Stimulated activated CD4-positive, alpha-beta T cell treated with anti-CD3 and anti-CD28 coated beads, Interleukin-1b, Interleukin-23, amount 100 ng/mL, for 24 hours (primary cell): ENCODE measurements at places on chromosomes 13 and 19.

GRCh38 chr13:114077933-114078325, 54.5 kb downstream of the RASA3 start:
- no peak for DNase-seq

GRCh38 chr19:11410682-11411081, 8.4 kb downstream of the RGL3 start:
- no peak for DNase-seq

DNA sequence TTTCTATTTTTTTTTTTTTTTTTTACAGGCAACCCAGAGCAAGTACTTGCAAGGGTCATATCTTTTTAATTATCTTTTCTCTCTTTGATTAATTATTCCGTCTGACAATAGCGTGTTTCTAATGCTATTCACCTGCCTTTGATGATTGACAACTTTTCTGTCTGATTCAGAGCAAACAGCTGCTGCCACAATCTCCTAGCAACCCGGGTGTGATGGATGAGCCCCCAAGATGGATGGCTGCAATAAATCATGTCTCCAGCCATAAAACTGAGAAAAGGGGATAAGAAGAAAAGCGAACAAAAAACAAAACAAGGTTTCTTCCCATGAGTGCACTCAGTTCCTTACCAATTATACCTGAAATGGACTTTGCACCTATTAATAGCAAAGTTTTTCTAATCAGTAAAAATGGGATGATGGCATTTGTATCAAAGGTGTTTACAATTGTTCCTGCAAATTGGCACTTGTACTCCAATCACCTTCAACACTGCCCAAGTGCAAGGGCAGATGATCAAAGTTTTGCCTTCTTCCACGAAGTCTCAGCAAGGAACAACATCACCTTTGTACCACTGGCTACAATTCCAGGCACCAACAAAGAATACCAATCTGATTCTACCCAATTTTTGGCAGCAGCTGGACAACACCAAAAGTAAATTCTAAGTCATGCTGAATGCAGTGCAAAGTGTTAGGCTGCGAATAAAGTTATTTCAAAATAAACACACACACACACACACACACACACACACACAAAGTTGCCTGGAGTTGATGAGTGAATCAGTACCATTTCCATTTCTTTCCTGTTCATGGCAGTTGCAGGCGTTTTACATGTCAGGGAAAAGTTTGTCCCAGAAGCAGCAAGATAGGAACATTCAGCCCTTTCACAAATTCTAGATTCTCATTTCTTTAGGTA, 12.0 kb downstream of the TSHZ3 start:
- DNase-seq = no peak

DNA sequence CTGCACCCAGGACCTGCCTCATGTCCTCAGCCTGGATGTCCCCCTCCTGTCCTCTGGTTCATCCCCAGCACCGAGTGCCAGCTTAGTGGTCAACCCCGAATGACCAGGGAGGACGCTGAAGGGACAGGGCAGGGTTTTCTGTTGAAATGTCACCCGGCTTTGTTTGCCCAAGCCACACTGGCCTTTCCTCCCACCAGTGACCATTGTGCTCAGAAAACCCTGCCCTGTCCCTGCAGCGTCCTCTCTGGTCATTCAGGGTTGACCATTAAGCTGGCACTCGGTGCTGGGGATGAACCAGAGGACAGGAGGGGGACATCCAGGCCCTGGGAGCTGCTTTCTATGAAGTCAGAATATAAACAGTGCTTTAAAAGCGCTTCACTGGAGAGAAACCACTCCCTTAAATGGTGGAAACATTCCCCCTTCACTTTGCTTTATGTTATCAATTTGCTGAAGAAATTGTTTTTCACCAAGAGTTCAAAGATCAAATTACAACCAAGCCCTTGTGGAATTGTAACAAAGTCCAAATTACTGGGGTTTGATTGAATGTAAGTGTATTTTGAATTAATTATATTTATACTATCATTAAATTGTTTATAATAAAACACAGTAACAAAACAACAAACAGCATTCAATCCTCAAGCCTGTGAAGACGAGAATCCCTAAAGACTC, 21.4 kb downstream of the CARS2 start:
- no peak for DNase-seq

GRCh38 chr13:60720590-60720989, 323.6 kb downstream of the TDRD3 start:
- DNase-seq = no peak

DNA sequence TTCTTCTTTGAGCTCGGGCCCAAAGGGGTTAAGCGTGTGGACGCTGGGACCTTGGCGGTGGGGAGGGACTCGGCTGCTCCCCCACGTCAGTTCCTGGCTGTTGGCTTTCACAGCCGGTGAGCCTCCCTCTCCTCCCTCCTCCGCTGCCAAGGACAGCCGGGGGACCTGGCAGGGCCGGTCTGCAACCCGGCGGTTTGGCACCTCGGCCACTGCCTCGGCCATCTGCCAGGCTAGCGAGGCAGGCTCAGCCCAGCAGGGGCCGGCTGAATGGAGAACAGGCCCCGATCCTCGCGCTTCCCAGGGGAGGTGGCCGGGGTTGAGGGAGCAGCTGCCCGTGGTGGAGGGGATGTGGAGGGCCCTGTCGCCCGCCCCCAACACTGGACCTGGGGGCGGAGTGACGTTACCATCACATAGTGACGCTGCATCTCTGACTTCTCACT, 5.0 kb downstream of the TLE5 start:
- no peak for DNase-seq

DNA sequence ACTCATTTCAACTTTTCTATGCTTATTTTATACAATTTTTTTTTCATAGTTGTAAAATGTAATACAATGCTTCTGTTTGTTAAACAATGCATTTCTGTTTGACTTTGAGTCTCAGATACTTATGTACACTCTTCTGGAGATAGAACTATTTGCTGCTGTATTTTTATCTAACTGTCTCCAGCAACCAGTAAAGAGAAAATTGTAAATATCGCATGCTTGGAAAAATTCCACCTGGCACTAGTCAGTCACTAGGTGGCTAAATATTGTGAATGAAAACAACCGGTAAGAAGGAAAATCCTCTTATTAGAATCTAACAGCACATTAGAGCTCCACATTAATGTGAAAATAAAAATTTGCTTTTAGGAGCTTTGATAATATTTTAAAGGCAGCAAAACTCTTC, 876.5 kb downstream of the PCDH9 start:
- no peak for DNase-seq
